ENCODE measurements at places on chromosomes 4 and X.

GRCh38 chr4:13527192-13527980, 16.9 kb downstream of the NKX3-2 start:
- no peak for DNase-seq

GRCh38 chr4:131638781-131639180, 1510.3 kb upstream of the PCDH10 start:
- DNase-seq = no peak

DNA sequence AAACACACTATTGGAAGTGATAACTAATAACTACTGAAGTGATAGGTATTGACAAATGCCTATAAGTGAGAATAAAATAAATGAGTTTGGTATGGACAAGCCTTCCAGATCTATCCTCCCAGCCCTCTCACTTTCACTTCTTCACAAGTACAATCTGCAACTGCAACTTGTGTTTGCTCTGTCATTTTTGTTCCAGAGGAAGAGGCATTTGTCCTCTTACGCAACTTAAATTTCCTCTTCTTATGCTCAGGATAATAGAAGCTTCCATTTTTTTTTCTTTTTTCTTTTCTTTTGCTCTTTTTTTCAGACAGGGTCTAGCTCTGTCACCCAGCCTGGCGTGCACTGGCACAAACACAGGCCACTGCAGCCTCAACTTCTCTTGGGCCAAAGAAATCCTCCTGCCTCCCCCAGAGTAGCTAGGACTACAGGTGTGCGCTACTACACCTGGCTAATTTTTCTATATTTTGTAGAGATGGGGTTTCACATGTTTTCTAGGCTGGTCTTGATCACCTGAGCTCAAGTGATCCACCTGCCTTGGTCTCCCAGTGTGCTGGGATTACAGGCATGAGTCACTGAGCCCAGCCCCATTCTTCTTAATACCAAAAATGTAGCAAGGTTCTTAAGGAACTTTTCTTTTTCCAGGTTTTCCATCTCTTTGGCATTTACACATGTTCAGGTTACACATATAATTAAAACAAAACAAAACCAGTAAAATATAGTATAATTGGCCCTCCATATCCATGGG, 73.1 kb downstream of the PDGFC start:
- DNase-seq = no peak

DNA sequence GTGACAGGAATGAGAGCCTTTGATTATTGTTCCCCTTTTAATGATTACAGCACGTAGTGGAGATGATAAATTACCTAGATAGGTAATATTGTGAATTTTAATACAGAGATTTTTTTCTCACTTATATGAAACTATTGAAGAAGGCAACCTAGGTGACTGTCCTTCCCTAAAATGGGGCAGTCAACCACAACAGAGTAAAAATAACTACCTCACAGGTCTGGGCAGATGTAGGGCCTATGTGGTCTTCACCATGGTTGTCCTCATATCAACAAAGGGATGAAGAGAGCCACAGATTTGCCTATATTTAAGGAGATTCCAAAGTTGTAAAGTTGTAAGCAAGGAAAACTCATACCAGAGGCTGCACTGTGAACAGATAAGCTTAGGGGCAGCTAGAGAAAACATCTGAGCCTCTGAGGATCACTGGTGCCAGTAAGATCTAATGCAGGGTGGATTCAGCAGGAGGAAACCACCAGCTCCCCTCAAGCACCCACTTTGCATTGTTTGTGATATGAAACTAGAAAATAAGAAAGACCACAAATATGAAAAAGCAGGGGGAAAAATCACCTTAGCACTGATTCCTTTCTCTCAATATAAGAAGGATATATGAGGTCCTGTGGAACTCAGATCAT, 547.9 kb upstream of the GALNTL6 start:
- DNase-seq = no peak

- peak; percentile 25 for DNase-seq
Measured at GRCh38 chr4:169060391-169061091, 50.5 kb upstream of the CBR4 start.

DNA sequence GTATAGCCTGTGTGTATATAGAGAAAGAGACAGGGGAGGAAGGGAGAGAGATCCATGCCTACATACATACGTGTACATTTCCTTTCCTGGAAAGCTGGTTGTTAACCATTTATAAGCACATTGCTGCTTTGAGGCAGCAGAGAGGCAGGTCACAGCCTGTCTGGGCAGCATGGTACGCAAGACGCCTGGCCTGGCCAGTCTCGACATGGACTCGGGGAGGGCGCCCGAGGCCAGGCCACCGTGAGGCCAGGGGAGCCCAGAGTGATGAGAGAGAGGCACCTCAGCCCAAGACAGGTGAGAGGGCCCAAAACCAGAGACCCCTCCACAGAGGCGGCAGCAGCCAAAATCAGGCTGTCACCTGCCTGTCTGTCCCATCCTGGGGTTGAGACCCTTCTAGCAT, 3.9 kb downstream of the TREX2 start:
- DNase-seq = no peak

Data from stomach (tissue), 19 donors.